ENCODE measurements at places on chromosomes 3 and 15.

- DNase-seq = no peak
These were observed 127.0 kb downstream of the MBNL1 start for GRCh38 chr3:152395764-152396163.

DNA sequence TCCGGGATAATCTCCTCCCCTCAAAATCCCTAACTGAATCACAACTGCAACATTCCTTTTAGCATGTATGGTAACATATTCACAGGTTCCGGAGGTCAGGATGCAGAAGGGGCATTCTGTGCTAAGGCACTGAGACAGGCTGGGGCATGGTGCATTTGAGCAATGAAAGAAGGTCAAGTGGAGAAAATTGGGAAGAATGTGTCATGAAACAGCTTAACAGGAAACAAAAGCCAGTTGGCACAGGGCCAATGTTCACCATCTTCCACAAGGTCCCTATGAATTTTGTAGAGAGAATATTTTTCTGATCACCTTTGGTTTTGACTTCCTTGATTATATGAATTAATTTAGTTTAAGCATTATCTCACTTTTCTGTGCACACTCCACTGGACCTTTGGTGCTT, 587.7 kb upstream of the NR2F2 start:
- DNase-seq = no peak

DNA sequence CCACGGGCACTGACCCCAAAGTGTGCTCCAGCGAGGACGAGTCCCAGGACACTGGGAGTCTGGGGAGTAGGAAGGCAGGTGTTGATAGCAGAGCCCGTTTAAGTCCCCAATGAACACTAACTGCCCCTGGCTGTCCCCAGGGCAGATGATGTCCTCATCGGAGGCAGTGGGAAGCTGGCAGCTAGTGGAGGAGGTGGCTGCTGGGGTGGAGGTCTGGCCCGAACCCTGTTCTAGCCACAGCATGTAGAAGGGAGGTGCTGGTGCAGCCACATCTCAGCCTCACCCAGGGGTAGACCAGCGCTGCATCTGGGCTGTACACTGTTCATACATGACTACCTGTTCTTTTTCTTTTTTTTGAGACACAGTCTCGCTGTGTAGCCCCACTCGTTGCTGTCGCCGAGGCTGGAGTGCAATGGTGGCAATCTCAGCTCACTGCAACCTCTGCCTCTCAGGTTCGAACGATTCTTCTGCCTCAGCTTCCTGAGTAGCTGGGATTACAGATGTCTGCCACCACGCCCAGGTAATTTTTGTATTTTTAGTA, 51.8 kb downstream of the KLF13 start:
- DNase-seq = no peak

- peak; percentile 32 for DNase-seq
These were observed 79.8 kb downstream of the RHCG start for GRCh38 chr15:89416339-89417183.

- no peak for DNase-seq
These were observed 108.4 kb upstream of the VEPH1 start for GRCh38 chr3:157611536-157612076.

DNA sequence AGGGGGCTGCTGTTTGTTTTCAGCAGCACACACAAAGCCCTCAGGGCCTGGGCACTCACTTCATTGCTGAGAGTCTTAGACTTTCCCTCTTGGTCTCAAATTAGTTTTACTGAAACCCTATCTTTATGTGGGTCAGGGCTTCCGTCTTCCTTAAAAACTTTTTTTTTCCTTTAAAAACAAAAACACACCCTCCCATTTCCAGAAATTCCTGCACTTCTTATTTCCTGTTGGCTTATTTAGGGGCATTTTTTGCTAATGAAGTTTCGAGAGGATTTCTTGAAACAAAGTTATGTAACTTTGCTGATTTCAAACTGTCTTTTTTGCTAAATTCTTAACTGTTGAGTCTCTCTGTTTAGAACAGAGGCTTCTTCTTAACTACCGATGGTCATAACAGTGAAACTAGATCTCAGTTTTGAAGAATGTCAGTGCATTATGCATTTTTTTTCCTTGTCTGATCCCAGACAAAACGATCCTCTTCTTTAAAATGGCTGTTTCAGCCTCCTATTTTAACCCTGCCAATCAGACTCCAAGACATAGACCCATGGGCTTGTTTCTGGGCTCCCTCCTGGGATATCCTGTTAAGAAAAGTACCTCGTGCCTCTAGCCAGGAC, 23.3 kb downstream of the ANAPC13 start:
- DNase-seq = no peak

DNA sequence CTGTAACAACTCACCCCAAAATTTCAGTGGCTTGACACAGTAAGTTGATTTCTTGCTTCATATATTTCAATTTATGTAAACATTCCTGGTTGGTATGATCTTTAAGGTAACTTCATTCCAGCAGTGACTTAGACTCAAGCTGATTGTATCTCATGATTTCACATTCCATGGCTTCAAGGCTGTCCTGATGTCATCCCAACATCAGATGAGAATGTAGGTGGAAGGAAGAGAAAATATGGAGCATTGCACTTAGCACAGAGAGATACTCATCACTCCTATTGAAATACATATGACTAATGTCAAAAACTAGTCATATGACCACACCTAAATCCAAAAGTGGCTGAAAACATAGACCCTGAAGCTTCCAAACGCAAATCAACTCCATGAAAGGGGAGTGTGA, 793.8 kb downstream of the TBL1XR1 start:
- no peak for DNase-seq

GRCh38 chr3:23219552-23219951, 16.4 kb downstream of the UBE2E2 start:
- DNase-seq = no peak

DNA sequence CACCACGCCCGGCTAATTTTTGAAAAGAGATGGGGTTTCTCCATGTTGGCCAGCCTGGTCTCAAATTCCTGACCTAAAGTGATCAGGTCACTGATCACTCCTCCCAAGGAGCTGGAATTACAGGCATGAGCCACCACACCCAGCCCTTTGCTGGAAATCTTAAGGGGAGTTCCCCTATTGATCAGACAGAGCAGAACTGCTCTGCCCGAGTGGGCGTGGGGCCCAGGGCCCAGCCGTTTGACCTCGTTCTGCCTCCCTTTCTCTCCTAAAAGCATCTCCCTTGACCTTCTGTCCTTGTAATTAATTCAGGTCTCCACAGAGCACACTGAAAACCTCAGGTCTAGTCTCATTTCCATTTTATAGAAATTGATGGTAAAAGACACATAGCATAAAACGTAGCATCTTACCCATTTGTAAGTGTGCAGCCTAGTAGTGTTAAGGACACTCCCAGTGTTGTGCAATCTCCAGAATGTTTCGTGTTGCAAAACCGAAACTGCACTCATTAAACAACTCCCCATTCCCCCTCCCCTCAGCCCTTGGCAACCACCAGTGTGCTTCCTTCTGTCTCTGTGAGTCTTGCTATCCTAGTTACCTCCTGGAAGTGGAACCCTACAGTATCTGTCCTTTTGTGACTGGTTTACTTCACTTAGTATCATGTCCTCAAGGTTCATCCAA, 89.3 kb downstream of the SLCO3A1 start:
- no peak for DNase-seq

DNA sequence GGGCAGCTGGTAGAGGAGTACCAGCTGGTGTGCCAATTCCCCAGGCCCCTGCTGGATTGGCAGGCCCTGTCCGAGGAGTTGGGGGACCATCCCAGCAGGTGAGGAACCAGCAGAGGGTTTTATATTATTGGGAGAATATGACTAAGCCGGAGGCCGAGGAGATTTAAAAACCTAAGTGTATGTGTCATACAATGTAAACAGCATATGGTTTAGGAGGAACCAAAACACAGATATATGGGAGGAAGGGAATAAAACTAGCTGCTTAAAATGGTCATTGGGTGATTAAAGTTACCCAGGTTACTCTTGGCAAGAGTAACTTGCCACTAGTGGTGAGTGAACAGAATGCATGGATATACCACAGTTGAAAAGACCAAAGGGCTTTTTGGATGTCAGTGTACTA, 22.1 kb downstream of the SNRPN start:
- DNase-seq = no peak

GRCh38 chr3:45603226-45603625, 8.7 kb downstream of the LIMD1 start:
- no peak for DNase-seq

GRCh38 chr3:46186471-46187340, 21.4 kb downstream of the CCR1 start:
- no peak for DNase-seq

DNA sequence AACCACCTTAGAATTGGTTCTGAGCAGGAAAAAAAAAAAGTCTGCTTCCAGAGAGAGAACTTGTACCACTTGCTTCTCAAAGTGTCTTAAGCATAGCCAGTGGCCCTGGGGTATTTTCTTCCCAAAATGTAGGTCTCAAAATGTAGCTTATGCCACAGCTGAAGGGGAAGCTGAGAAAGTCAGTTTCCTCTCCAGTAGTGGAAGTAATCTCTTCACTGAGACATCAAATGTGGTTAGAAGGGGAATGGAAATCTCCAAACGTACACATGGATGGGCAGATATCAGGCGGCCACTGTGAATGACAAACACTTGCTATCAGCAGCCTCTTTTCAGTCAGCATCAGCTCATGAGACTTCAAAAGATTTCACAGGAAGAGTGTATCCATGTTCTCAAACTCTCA, 841.2 kb downstream of the TUSC7 start:
- no peak for DNase-seq

GRCh38 chr3:79369306-79369705, 398.5 kb downstream of the ROBO1 start:
- no peak for DNase-seq

GRCh38 chr3:59609657-59610348, 560.0 kb upstream of the CFAP20DC start:
- no peak for DNase-seq

- no peak for DNase-seq
These were observed 298.2 kb downstream of the AGBL1 start for GRCh38 chr15:86377914-86378313.

- no peak for DNase-seq
These were observed 32.9 kb downstream of the WNT7A start for GRCh38 chr3:13846716-13847570.

- no peak for DNase-seq
These were observed 132.5 kb upstream of the THBS1 start for GRCh38 chr15:39448409-39448808.

DNA sequence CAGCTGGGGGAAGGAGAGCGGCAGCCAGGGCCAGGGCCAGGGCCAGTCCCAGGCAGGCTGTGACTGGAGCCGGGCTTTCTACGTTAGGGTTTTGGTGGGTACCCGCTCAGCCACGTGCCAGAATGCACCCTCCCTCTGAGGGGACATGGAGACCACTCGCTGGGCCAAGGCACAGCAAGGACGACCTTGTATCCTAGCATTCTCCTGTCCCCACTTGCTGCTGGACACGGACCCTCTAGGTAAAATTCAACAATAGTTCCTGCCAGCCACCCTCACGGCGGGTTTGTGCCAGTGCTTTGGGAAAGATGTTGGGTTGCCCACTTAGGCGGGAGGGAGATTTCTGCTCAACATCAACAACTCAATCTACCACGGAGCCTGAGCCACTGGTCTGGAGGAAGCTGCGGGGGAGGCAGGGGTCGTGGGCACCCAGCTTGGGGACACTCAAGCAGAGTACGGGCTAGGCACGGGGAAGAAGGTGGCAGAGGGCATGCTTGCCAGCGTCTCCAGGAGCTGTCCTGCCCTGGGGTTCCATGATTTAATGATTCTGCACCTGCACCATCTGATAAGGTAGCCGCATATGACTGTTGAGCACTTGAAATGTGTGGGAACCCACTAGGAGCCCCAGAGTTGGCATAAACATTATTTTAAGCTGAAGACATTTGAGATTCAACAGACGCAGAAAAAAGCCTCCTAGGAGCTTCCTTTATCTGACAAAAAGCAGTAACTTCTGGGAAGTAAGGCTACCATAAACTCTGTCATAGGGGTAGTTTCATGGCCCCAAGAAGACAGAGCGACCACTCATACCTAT, 22.5 kb upstream of the C15orf39 start:
- DNase-seq = no peak

- DNase-seq = no peak
These were observed 43.2 kb downstream of the HRH1 start for GRCh38 chr3:11197484-11197883.

DNA sequence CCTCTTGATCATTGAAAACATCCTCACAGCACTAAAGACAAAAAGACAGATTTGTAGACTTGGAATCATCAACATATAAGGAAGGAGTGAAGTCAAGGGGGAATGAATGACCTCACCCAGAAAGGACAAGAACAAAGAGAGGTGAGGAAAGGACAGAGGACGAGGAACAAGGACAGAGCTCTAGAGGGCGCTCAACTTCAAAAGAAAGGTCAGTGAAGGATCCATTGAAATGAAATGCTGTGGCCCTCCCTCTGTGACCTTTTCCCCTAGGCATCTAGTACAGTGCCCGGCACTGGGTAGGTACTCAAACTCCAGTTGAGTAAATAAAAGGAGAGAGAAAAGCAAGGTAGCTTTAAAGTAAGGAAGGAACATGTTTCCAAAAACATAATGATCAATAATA, 2.6 kb downstream of the ATP8B4 start:
- DNase-seq = no peak

DNA sequence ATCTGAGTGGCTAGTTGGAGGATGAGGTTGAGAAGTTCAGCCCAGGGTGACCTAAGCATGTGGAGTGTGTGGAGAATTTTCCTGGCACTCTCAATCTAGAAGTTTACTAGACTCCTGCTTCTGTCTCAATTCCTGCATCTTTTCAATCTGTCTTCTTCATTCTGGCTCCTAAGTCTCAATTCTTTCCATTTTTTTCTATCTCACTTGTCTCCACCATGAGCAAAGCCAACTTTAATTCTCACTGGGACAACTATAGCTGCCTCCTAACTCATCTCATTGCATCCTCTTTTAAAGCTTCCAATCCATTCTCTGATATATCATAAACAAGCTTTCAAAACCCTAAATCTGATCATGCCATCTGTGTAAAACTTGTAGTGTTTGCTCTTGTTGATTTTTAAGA, 569.3 kb downstream of the NAALADL2 start:
- no peak for DNase-seq

DNA sequence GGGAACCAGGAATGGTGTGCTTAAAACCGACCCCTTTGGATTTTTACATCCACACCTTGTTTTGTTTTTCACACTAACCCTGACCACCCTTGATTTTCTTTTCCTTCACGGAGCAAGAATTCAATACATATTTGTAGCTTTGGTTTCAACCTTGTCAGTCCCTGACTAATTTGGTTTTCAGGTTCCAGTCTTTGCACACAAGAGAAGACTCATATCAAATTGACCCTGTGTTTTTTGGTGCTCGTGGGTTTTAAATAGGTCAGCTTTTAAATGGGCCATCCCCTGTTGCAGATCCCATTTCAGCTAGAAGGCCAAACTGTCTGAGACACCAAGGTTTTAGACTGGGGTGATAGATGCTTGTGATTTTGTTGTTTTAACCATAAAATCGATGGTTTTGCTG, 26.4 kb downstream of the ANP32A start:
- DNase-seq = no peak

GRCh38 chr3:114295946-114296345, 2.1 kb downstream of the TIGIT start:
- no peak for DNase-seq

GRCh38 chr3:28328188-28329151, 20.1 kb upstream of the ZCWPW2 start:
- no peak for DNase-seq

DNA sequence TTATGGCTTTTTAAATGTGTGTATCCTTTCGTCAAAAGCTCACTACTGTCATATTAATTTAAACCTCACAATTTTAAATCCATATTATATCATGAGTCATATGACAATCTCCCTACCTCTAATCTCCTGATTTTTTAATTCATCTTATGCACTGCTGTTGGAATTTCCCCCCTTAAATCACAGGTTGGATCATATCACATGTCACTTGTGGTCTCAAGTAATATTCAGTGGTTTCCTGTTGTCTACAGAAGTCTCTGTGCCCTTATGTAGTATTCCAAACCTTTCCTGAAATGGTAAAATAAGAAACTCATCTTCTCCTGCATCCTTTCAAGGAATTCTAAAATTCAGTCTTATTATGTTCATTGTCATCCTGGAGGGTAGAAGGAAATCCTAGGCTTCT, 116.0 kb upstream of the CBLB start:
- no peak for DNase-seq

Measured in activated CD8-positive, alpha-beta memory T cell treated with anti-CD3 and anti-CD28 coated beads for 4 hours (primary cell).